Amygdala (tissue), 56 donors: ENCODE measurements at places on chromosomes 6 and 20.

- DNase-seq: no peak
These were observed 43.8 kb downstream of the PTCHD4 start for GRCh38 chr6:48067148-48067712.

- no peak for DNase-seq
These were observed 183.6 kb downstream of the EPHA7 start for GRCh38 chr6:93235775-93236174.

DNA sequence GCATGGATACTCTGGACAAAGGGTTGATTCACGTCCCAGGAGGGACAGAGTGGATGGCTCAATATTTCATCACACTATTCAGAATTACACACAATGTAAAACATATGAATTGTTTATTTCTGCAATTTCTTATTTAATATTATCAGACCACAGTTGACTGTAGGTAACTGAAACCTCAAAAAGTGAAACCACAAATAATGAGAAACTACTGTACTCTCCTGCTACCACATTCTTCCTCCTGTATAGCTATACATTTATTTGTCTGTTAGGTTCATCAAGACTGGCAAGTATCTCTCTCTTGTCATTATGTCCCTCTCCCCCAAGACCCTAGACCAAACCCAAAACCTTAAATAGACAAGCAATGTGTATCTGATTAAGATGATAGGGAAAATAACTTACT lies 60.0 kb downstream of the SYCP2 start:
- DNase-seq: no peak

- DNase-seq: no peak
These were observed 118.6 kb downstream of the LAMP5 start for GRCh38 chr20:9632991-9633390.

DNA sequence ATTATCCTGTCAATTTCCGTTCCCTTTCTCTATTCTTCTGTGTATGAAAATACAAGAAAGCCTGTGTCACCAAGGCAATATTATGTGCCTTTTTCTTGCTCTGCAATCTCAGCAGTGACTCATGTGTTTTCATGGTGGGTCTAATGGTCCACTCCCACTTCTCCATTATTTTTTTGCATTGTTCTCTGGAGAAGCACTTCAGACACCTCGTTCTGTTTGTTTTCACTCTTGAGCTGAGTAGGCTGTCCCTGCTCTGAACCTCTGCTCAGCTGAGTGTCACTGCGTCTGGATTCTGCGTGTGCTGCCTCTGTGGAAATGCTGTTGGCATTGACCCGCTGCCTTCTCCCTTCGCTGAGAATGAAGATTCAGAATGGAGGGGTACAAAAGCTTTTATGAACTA lies 230.6 kb downstream of the TMEM242 start:
- DNase-seq: no peak

GRCh38 chr20:16864963-16865362 lies 116.8 kb downstream of the OTOR start:
- DNase-seq: no peak

DNA sequence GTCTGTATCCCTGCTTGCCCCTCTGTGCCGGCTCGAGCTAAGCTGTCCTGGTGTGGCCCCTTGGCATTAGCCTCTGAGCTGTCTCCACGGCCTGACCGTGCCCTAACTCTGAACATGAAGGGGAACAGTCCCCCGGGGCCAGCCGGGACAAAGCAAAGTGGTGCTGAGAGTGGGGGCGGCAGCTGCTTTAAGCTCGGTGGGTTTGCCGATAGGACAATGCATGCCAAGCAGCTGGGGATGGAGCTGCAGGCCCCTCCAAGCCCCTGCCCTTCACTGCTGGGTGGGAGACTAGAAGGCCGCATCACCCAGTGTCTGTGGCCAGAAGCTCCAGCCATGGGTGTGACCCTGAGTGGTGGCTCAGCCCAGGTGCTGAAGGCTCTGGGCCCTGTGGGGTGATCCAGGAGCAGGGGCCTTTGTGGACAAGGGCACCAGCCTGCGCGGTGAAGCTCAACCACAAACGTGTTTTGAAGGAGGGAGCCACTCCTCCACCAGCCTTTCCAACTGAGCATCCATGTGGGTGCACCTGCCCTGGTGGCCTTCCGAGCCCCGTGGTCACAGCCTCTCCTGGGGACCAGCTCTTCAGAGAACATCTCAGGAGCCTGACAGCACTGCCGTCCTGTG lies 242.5 kb downstream of the ERMARD start:
- no peak for DNase-seq

GRCh38 chr6:3755637-3756545 lies 4.4 kb upstream of the PXDC1 start:
- DNase-seq: no peak

DNA sequence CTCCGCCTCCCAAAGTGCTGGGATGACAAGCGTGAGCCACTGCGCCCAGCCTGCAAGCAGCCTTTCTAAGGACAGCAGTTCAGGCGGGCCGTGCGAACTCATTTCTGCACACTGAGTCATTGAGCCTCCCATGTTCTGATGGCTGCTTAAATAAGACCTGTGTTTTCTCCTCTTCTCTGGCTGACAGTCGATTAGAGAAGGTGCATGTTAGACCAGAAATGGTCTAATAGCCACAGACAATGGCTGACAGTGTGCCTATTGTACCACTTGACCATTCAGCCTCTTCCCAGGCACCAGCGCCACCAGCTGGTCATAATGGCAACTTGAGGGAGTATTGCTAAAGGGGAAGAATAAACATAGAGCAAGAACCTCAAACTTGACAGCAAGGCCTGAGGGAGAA lies 6.2 kb downstream of the CST11 start:
- DNase-seq: no peak

GRCh38 chr6:15309611-15310283 lies 63.9 kb downstream of the JARID2 start:
- DNase-seq: no peak

DNA sequence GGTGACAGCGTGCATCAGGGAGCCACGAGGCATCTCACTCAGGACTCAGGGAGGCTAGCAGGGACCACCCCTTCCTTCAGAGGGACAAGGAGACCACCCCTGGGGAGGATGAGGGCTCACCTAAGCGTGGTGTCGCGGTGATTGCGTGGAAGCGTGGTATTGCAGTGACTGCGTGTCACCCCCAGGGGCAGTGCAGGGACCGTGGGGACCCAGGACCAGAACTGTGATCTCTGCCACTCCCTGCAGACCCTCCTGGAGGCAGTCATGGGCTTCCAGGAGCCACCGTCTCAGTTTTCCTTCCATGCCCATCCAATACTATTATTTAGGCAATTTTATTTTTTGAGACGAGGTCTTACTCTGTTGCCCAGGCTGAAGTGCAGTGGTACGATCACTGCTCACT lies 147.1 kb downstream of the TAF4 start:
- no peak for DNase-seq

DNA sequence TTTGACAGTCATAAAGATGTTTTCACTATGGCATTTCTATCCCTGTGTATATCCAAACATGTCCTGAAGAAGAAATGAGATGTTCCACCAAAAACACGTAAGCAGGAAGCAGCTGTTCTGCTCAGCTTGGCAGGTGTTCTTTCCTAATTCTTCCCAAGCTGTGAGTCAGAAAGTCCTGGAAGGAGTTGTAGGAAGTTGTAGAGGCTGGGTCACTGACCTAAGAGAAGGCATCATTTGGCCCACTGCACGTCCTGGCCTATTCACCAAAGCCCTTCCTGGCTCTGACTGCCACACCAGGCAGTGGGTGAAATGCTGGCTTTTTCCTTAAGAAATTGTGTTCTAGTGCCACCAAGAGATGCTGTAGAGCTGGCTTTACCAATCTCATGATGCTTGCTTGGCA lies 40.3 kb downstream of the STX11 start:
- DNase-seq: no peak

GRCh38 chr6:139551376-139551775 lies 176.9 kb upstream of the CITED2 start:
- no peak for DNase-seq

- no peak for DNase-seq
These were observed 19.7 kb upstream of the GTSF1L start for GRCh38 chr20:43746344-43747137.

DNA sequence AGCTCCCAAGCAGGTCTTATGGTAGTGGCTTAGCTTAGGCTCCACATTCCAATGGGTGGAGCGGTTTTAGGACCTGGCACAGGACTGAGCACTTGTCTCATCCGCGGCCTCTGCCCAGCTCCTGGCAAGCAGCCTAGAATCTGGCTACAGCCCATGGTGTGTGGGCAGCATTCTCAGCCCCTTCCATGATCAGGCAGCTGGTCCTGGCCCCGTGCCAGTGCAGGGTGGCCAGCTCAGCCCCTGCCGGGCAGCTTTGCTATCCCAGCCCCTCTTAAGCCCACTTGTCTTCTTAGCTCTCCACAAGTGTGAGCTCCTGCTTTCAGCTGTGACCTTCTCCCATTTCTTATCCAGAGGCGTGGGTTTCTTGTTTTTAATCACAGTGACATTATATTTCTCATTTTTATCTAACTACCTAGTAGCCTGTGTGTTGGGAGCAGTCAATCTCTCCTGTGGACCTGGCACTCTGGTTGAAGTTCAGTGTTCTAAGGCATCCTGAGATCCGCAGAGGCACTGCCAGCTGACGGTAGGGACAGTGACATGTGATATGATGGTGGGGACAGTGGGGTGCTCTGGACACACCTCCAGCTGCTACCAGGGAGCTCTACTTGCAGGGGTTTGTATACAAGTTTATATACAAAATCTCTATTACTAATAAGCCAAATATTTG lies 119.9 kb upstream of the PRND start:
- DNase-seq: peak; percentile 81

GRCh38 chr6:113211170-113211569 lies 646.0 kb upstream of the MARCKS start:
- no peak for DNase-seq
